ENCODE measurements at places on chromosomes 6 and 20.

- DNase-seq = peak; percentile 88
These were observed 20.7 kb downstream of the PRPF6 start for GRCh38 chr20:64001607-64002011.

DNA sequence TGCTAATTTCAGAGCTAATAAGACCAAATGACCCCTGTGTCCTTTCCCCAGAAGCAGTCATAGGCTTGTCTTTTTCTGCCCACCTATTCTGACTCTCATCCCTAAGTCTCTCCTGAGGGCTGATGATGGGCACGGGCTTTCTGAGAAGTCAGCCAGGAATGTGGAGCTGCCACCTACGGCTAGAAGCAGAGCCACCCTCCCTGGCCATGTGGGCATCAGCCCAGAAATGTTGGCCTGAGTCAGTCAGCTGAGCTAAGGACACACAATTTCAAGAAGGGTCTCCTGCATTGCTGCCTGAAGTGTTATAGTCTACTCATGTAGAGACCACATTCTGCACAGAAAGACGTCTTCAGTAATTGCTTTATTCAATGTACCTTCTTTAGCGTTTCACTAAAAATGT lies 17.1 kb downstream of the MYLIP start:
- DNase-seq = no peak

DNA sequence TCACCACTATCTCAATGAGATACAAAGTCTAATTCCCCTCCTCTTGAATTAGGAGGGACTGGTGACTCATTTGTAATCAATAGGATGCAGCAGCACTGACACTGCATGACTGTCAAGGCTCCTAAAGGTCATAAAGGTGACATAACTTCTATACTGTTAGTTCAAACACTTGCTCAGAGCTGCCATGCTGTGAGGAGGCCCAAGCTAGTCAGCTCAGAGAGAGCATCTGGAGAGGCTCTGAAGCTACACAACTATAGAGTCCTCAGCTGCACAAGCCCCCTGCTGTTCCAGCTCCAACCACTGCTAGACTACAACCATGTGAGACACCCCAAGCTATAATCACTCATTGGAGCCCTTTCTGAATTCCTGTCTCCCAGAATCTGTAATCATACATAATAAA lies 17.0 kb upstream of the HEY2 start:
- DNase-seq = no peak

GRCh38 chr6:146950351-146950835 lies 253.8 kb upstream of the STXBP5 start:
- DNase-seq = no peak

DNA sequence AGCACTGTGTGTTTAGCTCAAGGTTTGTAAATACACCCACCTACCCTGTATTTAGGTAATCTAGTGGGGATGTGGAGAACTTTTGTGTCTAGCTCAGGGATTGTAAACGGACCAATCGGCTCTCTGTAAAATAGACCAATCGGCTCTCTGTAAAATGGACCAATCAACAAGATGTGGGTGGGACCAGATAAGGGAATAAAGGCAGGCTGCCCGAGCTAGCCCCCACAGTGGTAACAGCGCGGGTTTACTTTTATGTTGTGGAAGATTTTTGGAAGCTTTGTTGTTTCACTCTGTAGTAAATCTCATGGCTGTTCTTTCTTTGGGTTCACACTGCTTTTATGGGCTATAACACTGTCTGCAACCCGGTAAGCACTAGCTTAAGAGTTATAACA lies 32.1 kb upstream of the RANBP9 start:
- no peak for DNase-seq

- DNase-seq = no peak
These were observed 37.5 kb downstream of the PPP1R3G start for GRCh38 chr6:5122504-5123112.

DNA sequence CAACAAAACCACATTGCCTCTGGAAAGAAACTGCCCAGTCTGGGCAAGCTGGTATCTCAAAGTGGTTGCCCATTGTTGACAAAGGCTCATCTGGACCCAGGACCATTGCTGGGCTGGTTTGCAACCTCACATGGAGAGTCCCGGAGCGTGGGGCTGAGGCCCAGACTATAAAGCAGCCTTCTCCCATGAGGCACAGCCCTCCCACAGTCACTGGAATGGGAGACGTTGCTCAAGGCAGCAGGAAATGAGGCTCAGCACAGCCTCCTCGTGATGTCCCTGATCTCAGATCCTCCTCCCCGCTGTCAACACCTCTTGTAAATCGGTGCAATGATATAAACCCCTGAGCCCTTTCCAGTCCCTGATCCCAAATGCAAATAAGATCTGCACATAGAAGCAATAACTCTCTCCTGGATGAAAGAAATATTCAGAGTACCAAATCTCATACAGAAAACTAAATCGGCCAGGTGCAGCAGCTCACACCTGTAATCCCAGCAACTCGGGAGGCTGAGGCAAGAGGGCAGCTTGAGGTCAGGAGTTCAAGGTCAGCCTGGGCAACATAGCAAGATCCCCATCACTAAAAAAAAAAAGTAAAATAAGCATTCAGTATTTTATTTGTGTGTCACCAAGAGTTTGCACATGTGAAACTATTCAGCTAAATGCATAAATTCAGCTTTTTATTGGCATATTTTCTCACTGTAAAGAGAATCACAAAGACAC lies 103.0 kb upstream of the RREB1 start:
- no peak for DNase-seq

DNA sequence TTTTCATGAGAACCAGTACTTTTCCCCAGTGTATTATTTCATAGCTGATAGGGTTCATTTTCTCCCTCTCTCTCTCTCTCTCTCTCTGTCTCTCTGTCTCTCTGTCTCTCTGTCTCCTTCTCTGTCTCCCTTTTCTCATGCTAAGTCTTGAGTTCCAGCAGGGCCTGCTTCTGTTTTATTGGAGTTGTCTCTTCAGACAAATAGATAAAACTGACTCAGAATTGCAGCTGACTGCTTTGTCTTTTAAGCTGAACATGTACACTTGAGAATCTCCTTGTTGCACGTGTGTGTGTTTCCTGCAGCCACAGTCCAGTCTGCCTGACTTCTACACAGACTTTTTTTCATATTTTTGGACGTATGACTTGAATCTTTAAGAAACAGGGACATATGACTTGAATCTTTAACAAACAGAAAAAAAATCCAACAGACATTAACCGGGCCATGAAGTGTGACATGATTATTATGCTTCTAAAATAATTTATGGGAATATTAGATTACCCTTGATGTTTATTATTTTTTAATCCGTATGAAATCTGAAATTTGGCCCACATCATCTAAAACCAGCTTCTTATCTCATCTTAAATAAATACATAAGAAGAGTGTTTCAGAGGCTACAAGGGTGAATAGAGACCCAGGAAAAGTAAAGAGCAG lies 71.5 kb downstream of the JAG1 start:
- no peak for DNase-seq

DNA sequence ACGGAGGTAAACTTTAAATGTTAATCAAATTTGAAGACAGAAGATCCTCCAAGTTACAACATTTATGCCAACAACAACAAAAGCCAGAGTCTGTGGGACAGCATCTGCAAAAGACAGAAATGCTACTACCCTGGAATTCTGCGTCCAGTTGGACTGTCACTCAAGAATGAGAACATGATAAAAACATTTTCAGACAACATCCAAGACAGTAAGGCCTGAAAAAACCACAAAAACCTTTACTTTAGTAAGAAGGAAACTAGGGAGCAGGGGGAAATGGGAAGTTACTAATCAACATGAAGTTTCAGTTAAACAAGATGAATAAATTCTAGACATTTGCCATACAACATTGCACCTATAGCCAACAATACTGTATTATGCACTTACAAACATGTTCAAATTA lies 77.6 kb downstream of the MLIP start:
- DNase-seq = no peak

GRCh38 chr20:63074631-63075030 lies 67.9 kb upstream of the BHLHE23 start:
- no peak for DNase-seq

GRCh38 chr6:43338243-43338642 lies 29.6 kb upstream of the CRIP3 start:
- no peak for DNase-seq

GRCh38 chr6:55450005-55450404 lies 122.7 kb downstream of the GFRAL start:
- DNase-seq = no peak

Data from DMS79 (cell line).